ENCODE measurements at places on chromosomes 6 and 20. TPM values are rescaled to one million over a fixed set of nuclear protein-coding genes. Genes with fewer than 3 reads are reported as not detected.

The CEP250 gene
- total RNA-seq = 25.6 TPM

The PTK7 gene
- 3.7 TPM for total RNA-seq

The LY86 gene
- not detected for total RNA-seq

The SLC22A7 gene
- total RNA-seq = not detected

The PPP1R14C gene
- 3.5 TPM for total RNA-seq

The VSX1 gene
- 0.93 TPM for total RNA-seq

The CST2 gene
- 1.1 TPM for total RNA-seq

The MAS1 gene
- not detected for total RNA-seq

The OXT gene
- total RNA-seq = not detected

The PRELID3B gene
- total RNA-seq = 62.4 TPM

The PPP1R11 gene
- total RNA-seq = 38.3 TPM

The TRIM15 gene
- 0.03 TPM for total RNA-seq

The GTSF1L gene
- total RNA-seq = not detected

The PAK5 gene
- not detected for total RNA-seq

The HLA-DQB2 gene
- not detected for total RNA-seq

The ANKRD6 gene
- 1.5 TPM for total RNA-seq

The RFX6 gene
- total RNA-seq = not detected

The GSTA5 gene
- total RNA-seq = not detected

The TFB1M gene
- total RNA-seq = 7.7 TPM

The PRPH2 gene
- not detected for total RNA-seq

The TSHZ2 gene
- not detected for total RNA-seq

The ARMC2 gene
- total RNA-seq = 2.0 TPM

The RIPOR3 gene
- total RNA-seq = 0.02 TPM

The ARHGAP18 gene
- total RNA-seq = 4.9 TPM

The DCDC2 gene
- total RNA-seq = 1.9 TPM

The OPRM1 gene
- not detected for total RNA-seq

The ASIP gene
- not detected for total RNA-seq
